Caco-2 (cell line): ENCODE measurements at places on chromosomes 2 and 18. TPM values are rescaled to one million over a fixed set of nuclear protein-coding genes. Genes with fewer than 3 reads are reported as not detected.

Gene GALM
- total RNA-seq: 48.5 and 48.7 TPM in 2 replicates

DNA sequence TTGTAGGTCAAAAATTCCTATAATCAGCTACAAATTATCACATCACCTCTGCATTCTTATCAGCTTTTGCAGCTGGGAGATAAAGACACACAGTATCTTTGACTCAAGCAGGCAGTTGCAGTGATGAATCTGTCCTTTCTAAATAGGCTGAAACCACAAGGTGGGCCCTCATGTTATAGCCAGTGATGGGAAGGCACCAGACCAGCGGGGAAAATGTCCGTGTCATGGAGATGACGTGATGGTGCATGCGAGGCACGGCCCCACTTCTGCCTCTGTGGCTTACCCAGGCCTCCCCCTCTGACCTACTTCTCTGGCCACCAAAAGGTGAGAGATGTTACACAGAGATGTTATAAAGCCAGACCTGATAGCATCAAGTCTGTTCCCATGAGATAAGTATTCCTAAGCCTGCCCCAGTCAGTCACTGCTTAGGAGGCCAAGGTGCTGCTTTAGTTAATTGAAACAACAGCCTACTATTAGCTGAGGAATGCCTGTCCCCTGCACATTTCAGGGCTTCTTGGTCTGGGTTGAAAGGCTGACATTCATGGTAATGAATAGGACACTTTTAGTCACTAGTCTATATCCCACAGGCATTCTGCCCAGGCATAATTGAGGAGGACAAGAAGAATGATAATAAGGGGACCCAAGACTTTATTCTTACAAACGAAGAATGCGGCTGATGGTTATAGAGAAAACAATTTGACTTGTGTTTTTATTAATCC lies 327.9 kb downstream of the LPIN1 start:
- no peak for DNase-seq
- no peak overlapping the region for H3K27ac ChIP-seq
- H3K4me3 ChIP-seq: no peak overlapping the region
- no peaks in the 10 kb centered on the region for H3K27me3 ChIP-seq
- no peaks in the 10 kb centered on the region for H3K4me1 ChIP-seq
- no peaks in the 10 kb centered on the region for H3K36me3 ChIP-seq

- H3K4me1 ChIP-seq: no peaks in the 10 kb centered on the region
- no peaks in the 10 kb centered on the region for H3K36me3 ChIP-seq
- H3K27ac ChIP-seq: no peak overlapping the region
- no peak overlapping the region for H3K4me3 ChIP-seq
- no peak for DNase-seq
- no peaks in the 10 kb centered on the region for H3K27me3 ChIP-seq
Measured at GRCh38 chr18:46335534-46336101, 231.4 kb downstream of the HAUS1 start.

DNA sequence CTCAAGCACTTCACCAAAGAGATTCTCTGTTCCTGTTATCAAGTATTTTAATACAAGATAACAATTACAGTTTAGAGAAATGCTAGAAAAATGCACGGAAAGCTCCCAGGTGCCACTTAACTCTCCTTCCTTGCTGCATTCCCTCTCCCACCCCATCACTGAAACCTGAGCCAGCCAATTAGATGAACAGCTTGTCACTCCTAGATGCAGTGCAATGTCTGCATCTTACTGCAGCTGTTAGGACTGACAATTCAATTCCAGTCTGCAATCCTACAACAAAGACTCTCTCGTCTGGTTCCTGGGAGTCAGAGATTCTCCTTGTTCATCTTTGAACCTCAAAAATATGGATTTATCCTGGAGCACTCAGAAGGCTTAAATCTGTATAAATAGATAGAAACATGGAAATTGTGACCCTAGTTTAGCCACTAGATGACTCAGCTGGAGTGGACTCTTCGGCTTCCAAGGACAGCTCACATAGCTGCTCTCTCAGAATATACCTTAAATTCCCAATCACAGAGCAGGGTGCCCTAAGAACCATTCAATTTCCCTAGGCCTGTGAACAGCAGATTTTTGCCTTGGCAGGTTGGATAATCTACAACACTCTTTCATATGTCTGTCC lies 311.1 kb downstream of the NRXN1 start:
- H3K4me3 ChIP-seq: no peak overlapping the region
- no peaks in the 10 kb centered on the region for H3K36me3 ChIP-seq
- no peak for DNase-seq

- H3K27ac ChIP-seq: no peak overlapping the region
- H3K4me3 ChIP-seq: no peak overlapping the region
- H3K27me3 ChIP-seq: no peaks in the 10 kb centered on the region; the same call in 1 of the 2 replicates
- DNase-seq: no peak
Measured at GRCh38 chr2:85811180-85812093, 57.6 kb downstream of the ATOH8 start.

Gene LRPPRC
- total RNA-seq: 242 and 244 TPM in 2 replicates

DNA sequence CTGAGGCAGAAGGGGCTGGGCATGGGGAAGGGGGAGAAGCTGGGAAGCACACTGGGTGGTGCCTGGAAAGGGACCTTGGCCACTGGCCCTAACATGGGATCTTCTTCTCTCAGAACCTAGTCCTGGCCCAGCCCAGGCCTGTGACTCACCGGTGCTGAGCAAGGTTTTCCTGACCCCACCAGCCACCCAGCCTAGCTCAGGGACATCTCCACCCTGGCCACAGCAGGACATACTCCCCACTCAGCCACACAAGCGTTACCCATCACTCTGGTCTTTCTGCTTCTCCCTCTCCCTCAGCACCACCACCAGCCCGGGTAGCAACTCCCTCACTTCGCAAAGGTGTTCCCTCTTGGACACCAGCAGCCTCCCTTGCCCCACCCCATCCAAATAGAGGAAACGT lies 22.8 kb downstream of the TNS1 start:
- H3K4me1 ChIP-seq: peaks cover 9% of the 10 kb centered on the region; the same call in 1 of the 2 replicates
- no peak overlapping the region for H3K27ac ChIP-seq
- no peaks in the 10 kb centered on the region for H3K27me3 ChIP-seq
- no peak for DNase-seq
- no peaks in the 10 kb centered on the region for H3K36me3 ChIP-seq

Gene CCDC68
- total RNA-seq: 6.9 and 7.6 TPM in 2 replicates

Gene PIEZO2
- 0.11 and 0.51 TPM in 2 replicates for total RNA-seq

DNA sequence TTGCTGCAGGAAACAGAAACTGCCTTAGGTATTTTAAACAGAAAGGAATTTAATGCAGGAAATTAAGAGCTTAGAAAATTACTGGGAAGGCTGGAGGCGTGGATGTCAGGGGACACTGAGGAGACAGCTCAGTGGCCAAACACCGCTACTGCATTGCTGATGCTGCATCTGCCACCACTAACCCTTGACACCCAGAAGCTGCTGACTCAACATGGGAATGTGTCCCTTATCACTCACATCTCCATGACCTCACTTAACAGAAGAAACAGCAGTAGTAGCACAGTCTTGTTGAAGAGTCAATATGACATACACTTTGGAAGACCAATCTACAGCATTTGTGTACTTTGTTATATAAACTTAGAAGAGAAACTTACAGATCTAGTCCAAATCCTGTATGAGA lies 906.1 kb downstream of the SLC4A3 start:
- no peak overlapping the region for H3K4me3 ChIP-seq
- DNase-seq: peak; percentile 53
- H3K4me1 ChIP-seq: no peaks in the 10 kb centered on the region
- H3K27ac ChIP-seq: no peak overlapping the region
- no peaks in the 10 kb centered on the region for H3K27me3 ChIP-seq
- H3K36me3 ChIP-seq: no peaks in the 10 kb centered on the region

- no peak overlapping the region for H3K27ac ChIP-seq
- H3K4me1 ChIP-seq: peaks cover 5% of the 10 kb centered on the region
- no peak for DNase-seq
- no peaks in the 10 kb centered on the region for H3K27me3 ChIP-seq
- no peak overlapping the region for H3K4me3 ChIP-seq
Measured at GRCh38 chr2:101081375-101081907, 69.7 kb downstream of the TBC1D8 start.

- no peaks in the 10 kb centered on the region; the same call in 1 of the 2 replicates for H3K4me1 ChIP-seq
- DNase-seq: no peak
- H3K4me3 ChIP-seq: no peak overlapping the region
- H3K27ac ChIP-seq: no peak overlapping the region
- no peaks in the 10 kb centered on the region for H3K36me3 ChIP-seq
- no peaks in the 10 kb centered on the region for H3K27me3 ChIP-seq
Measured at GRCh38 chr2:105239924-105240323, 1.6 kb upstream of the GPR45 start.

- no peak for DNase-seq
- H3K27ac ChIP-seq: no peak overlapping the region
- H3K4me1 ChIP-seq: peaks cover 9% of the 10 kb centered on the region
- no peaks in the 10 kb centered on the region for H3K27me3 ChIP-seq
- H3K4me3 ChIP-seq: no peak overlapping the region
Measured at GRCh38 chr2:113060396-113060795, 1.4 kb downstream of the IL36RN start.

DNA sequence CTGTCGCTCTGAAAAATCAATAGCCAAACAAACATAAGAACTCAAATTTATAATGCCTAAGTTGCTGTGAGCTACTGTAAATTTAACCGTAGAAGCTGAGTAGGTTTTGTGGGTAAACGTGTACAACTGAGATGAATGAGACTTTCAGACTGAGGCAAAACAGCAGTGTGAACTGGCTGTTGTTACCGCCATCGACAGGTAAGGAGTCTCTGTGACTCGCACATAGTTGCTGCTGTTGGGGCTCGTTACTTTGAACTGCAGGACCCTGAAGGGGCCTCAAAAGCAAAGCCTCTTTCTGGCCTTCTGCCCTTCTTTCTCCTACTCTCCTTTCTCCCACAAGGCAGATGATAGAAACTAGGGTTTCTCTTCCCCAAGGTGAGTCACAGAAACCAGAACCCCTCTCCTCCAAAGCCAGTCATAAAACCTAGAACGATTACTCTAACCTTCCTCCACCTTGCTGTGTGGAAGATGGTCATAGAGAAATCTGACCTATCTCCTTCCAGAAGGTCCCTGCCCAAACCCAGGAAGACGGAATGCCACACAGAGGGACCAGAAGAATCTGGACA lies 101.2 kb downstream of the DLGAP1 start:
- no peak overlapping the region for H3K27ac ChIP-seq
- no peaks in the 10 kb centered on the region for H3K36me3 ChIP-seq
- DNase-seq: no peak
- H3K27me3 ChIP-seq: no peaks in the 10 kb centered on the region

- no peak overlapping the region for H3K4me3 ChIP-seq
- H3K4me1 ChIP-seq: no peaks in the 10 kb centered on the region
- no peaks in the 10 kb centered on the region for H3K36me3 ChIP-seq
- no peak for DNase-seq
Measured at GRCh38 chr18:8257851-8258434, 351.3 kb upstream of the RAB12 start.

Gene PCARE
- total RNA-seq: not detected in 2 replicates

Gene OSR1
- total RNA-seq: 3.0 and 3.2 TPM in 2 replicates

Gene UGT1A5
- 1.00 and 1.2 TPM in 2 replicates for total RNA-seq

Gene CD28
- 0.30 and 0.84 TPM in 2 replicates for total RNA-seq

- no peaks in the 10 kb centered on the region for H3K4me1 ChIP-seq
- H3K36me3 ChIP-seq: no peaks in the 10 kb centered on the region
- no peaks in the 10 kb centered on the region for H3K27me3 ChIP-seq
- no peak overlapping the region for H3K27ac ChIP-seq
Measured at GRCh38 chr2:10264506-10265328, 38.0 kb upstream of the HPCAL1 start.

DNA sequence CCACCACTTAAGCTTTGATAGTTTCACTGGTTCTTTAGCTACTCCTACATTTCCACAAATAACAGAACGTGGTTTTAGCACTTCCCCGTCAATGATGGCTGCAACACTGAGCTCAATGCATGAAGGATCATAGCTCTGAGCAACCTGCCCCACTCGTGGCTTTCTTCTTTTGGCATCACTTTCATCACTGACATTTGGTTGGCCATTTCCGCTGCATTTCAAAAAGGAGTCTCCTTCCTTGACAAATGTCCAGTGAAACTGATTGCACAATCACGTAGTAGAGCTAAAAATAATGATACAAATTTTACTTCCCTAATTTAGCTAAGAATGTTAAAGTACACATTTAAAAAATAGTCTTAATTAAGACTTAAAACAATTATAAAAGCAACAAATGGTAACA lies 205.2 kb upstream of the HDAC4 start:
- DNase-seq: no peak
- no peak overlapping the region for H3K27ac ChIP-seq
- no peaks in the 10 kb centered on the region for H3K36me3 ChIP-seq
- no peaks in the 10 kb centered on the region for H3K27me3 ChIP-seq
- no peaks in the 10 kb centered on the region for H3K4me1 ChIP-seq

GRCh38 chr2:23213196-23213595 lies 171.8 kb upstream of the KLHL29 start:
- H3K27me3 ChIP-seq: no peaks in the 10 kb centered on the region
- peaks cover 44% of the 10 kb centered on the region for H3K4me1 ChIP-seq
- H3K4me3 ChIP-seq: no peak overlapping the region
- DNase-seq: peak; percentile 66
- peak overlapping the region; percentile 55 for H3K27ac ChIP-seq

DNA sequence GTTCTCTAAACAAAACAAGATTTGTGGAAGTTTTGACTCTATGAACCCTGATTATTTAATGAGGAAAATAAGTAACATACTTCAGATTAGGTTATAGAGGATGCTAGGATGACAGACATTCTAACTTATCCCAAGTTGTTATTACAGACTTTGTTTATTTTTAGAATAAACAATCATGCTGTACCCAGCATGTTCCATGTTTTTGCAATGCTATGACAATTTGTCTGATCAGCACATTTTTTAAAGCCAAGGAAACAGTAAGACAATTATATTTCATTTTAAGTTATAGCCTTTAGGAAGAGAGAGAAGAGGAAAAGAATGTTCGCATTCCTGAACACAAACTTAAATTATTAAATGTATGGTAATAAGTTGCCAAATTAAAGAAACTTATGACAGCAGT lies 119.8 kb downstream of the KYNU start:
- DNase-seq: no peak
- H3K27me3 ChIP-seq: no peaks in the 10 kb centered on the region
- H3K4me3 ChIP-seq: no peak overlapping the region
- H3K27ac ChIP-seq: no peak overlapping the region

Gene RPRM
- not detected in 2 replicates for total RNA-seq

DNA sequence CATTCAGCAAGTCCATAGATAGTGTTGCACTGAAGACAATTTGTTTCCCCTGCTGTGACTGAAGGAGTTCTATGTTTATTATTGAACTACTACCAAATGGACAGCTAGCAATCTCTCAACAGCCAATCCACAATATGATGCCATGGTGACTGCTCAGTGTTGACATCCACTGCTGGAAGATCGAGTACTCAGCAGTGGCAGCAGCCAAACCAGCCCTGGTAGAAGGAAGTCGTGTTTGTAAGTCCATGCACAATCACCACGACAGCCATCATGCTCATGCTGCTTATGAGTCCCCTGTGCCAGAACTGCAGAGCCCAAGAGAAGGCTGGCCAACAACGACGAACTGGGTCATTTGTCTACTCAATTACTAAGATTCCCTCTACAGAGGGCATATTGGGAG lies 66.4 kb downstream of the OSR1 start:
- no peaks in the 10 kb centered on the region for H3K27me3 ChIP-seq
- H3K27ac ChIP-seq: no peak overlapping the region
- H3K4me3 ChIP-seq: no peak overlapping the region
- no peaks in the 10 kb centered on the region for H3K4me1 ChIP-seq

GRCh38 chr2:3267869-3268704 lies 109.5 kb downstream of the EIPR1 start:
- no peak for DNase-seq
- no peak overlapping the region for H3K27ac ChIP-seq
- H3K36me3 ChIP-seq: no peaks in the 10 kb centered on the region
- no peak overlapping the region for H3K4me3 ChIP-seq
- H3K27me3 ChIP-seq: no peaks in the 10 kb centered on the region
